ENCODE measurements at places on chromosomes 6 and 20. TPM values are rescaled to one million over a fixed set of nuclear protein-coding genes. Genes with fewer than 3 reads are reported as not detected.

ADGB gene
- not detected for total RNA-seq

ADAM33 gene
- total RNA-seq, result 0.33 TPM

PNPLA1 gene
- total RNA-seq, result not detected

TXLNB gene
- not detected for total RNA-seq

TRIM15 gene
- not detected for total RNA-seq

GPLD1 gene
- 0.33 TPM for total RNA-seq

TBC1D20 gene
- total RNA-seq, result 36.5 TPM

Data from mammary epithelial cell (primary cell).